ENCODE measurements at places on chromosomes 6 and 20.

DNA sequence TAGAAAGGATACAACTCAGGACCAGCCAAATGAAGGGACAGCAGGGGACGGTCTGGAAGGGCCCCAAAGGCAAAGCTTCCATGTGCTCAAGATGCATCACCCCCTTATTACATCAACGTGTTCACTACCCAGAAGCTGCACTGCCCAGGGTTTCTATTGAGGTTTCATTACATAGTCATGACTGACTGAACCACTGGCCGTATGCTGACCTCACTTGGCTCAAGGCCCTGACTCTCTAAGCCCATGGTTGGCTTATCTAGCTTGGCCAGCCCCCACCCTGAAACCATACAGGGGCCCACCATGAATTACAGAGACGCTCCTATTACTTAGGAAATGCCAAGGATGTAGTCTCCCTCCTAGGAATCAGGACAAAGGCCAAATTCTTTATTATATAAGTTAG lies 179.4 kb downstream of the FOXC1 start:
- DNase-seq: no peak

DNA sequence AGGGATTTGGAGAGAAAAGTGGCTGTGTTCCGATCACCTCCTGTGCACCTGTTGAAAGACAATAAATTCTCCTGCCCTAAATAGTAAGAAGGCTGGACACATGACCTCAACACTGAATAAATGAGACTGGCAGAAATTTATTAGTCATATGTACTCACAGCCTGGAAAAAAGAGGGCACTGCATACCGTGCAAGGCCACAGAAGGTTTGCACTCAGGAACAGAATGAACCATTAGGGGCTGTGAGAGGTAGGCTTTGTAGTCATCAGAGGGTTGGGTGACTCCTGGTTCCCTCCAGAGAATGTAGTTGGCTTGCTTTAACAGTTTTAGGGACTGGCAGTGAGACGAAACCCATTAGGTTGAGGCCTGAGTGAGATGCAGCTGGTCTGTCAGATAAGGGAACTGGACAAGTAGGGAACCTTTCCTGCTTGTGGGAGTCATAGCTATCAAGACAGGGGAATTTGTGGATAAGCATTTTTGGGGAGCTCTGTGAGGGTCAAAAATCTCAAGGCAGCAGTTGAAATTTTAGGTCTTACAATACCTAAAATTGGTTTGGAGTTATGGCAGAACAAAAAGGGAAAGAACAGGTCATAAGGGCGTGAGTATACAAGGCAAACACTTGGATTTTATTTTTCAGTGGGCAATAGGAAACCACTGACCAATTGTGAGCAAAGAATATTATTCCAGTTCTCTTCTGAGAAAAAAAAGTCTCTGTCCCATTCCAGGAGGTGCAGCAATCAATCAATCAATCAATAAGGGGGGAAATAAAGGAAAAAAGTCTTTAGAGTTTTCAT lies 67.9 kb upstream of the BTN3A2 start:
- no peak for DNase-seq

GRCh38 chr6:145705561-145705960 lies 29.8 kb downstream of the EPM2A start:
- DNase-seq: no peak

GRCh38 chr6:127496471-127496870 lies 22.7 kb downstream of the MTCL3 start:
- no peak for DNase-seq

DNA sequence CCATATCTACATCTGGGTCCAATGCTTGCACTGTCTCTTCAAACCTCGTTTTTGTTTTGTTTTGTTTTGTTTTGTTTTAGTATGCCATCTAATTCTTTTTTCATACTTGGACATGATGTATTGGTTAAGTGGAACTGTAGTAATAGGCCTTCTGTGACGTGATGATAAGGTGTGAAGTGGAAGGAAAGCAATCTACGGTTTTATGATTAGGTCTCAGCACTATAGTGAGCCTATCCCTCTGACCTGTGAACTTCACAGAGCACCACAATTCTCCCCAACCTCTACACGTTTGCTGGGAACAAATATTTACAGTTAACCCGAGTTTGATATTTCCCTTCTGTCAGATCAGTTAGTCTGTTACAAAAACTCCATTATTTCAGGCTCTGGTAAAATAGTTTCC lies 19.1 kb upstream of the SLC24A3 start:
- no peak for DNase-seq

DNA sequence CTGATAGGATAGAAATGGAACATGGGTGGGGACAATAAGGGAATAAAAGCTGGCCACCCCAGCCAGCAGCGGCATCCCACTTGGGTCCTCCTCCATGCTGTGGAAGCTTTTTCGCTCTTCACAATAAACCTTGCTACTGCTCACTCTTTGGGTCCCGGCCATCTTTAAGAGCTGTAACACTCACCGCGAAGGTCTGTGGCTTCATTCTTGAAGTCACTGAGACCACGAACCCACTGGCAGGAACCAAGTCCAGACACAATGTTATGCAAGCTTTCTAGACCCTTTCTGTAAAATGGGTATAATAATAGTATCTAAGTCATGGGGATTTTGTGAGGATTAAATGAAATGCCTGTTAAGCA lies 48.9 kb upstream of the EZR start:
- DNase-seq: no peak

DNA sequence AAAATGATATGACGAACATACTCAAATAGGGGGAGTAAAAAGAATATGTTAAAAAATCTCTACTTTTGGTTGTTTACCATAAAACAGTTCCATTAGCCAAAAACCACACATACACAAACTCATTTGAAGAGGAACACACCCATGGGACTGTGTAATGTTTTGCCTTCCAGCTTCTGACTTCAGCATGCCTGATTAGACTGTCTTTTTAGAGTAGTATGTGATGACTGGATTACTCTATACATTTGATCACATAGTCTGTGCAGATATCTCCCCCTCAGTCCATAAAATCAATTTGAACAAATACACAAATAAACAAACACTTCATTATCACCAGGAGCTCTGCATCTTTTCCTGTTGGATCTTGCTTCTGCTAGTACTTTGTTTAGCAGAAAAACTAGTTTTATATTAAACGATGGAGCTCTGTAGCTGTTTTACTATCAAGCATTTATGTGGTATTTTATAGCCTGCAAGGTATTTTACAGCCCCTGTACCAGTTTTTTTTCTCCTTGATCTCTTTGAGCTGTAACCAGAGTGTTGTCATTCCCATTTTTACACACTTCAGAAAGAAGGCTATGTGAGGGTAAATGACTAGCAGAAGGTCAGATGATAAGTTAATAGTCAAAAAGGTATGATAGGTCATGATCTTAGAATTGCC lies 866.5 kb upstream of the MAP3K7 start:
- no peak for DNase-seq

All from activated gamma-delta T cell treated with Interleukin-2 at 50 U/mL for 16 hours (primary cell).